ENCODE measurements at places on chromosomes 4 and X.

- no peak for DNase-seq
These were observed 185.9 kb downstream of the SHROOM3 start for GRCh38 chr4:76620723-76621468.

DNA sequence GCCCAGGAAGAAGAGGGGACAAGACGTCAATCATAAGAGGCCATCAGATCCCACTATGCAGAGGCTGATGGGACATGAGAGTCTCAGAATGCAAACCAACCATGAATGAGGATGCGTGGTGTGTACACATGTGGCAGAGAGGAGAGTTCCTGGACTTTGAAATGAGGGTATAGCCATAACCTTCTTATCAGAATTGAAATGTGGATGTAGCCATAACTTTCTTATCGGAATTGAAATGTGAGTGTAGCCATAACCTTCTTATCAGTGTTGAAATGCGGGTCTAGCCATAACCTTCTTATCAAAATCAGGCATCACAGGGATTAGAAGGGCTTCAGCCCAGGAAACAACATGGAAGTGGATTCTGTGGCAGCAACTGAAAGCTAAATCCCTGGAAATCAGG, 415.5 kb upstream of the FAT1 start:
- no peak for DNase-seq

- no peak for DNase-seq
These were observed 24.0 kb downstream of the CDKN2AIP start for GRCh38 chr4:183468210-183469095.

GRCh38 chrX:134782796-134783195, 124.5 kb upstream of the PLAC1 start:
- DNase-seq = no peak

DNA sequence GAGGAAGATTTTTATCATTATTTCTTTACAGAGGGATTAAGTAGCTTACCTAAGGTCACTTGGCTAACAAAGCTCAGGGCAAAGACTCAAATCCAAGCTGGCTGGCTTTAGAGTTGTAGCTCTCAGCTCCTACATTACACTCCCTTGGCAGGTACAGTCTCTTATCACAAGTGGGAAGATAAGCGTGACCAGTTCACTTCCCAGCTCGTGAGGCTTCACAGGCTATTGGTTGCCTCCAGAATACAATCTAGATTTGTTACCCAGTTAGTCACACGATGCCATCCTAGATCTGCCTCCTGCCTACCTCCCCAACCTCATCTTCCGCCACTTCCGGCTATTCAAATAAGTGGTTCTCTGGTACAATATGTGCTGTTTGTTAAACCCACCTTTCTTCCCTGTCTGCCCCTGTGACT, 3.7 kb downstream of the MMRN1 start:
- peak; percentile 23 for DNase-seq

GRCh38 chr4:97589481-97590196, 553.6 kb downstream of the STPG2 start:
- no peak for DNase-seq

- DNase-seq = no peak
These were observed at the start of gene SULT1E1 for GRCh38 chr4:69860052-69860451. SULT1E1 (minus strand) TSS chr4:69860145; CDS start chr4:69857644, 2,501 bp downstream.

- no peak for DNase-seq
These were observed 53.2 kb downstream of the SPRY1 start for GRCh38 chr4:123449780-123450179.

DNA sequence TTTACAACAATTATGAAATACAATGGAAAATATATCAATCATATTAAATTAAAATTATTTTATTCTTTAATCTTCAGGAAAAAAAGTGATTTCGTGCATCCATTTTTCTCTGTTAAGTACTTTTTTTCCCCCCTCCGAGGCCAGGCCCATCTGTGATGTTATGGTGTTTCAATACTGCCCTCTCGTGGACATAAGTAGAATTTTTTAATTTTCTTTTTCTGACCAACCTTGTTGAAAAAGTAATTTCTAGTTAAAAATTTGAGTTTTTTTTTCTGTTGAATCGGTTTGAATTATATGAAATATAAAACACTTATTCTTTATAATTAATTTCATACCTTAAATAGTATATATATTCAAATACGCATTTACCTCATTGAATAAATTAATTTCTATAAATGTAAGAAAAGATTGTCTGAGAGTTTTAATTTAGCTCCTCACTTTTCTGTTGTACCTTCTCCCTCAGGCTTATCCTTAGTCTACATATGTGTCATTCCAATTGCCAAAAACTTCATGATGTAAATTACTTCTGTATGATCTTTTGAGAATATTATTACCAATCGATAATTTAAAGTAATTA, 175.8 kb upstream of the TECRL start:
- DNase-seq = no peak

- DNase-seq = no peak
These were observed 126.6 kb upstream of the NDST3 start for GRCh38 chr4:117907646-117908045.

DNA sequence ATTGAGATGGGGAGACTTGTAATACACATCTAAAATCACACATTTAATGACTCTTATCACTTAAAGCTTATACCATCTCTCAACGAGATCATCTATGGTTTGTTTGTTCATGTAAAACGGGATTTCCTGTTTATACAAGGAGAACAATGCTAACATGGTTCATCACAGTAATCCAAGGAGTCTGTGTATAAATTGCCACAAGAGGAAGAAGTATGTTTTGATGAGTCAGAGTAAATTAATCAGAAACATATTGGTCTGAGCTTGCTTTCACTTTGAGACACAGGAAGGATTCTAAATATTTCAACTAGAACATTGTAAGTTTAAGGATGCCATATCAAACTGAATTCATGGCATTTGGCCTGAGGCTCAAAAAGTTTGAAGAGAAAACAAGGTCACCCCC, 594.1 kb downstream of the GLUD2 start:
- DNase-seq = no peak

- no peak for DNase-seq
These were observed at the start of gene EGF for GRCh38 chr4:109912706-109913595. EGF (plus strand) TSS chr4:109912883; CDS start chr4:109913336, 453 bp downstream.

DNA sequence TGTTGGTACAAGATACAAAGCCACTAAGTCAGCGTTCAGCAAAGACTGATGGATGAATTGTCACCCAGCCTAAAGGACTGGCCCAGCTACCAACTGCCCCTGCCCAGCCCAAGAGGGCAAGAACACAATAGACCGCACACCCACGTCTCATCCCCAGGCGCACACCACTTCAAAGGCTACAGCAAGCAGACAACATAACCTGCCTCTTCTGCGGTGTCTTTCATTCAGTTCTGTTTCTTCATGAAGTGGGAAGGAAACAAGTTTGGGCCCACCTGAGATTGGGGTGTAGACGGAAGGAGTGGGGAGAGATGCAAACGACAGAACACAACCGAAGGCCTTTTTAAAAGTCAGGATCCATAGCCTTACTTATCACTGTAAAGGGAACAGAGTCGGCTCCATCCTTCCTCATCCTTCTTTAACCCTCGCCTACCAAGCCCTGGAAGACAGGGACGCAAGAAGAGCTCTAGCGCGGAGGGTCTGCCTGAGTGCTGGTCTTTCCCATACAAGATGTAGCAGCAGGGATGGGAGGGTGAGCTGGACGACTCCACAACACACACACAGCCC, 691 bp downstream of the SCARB2 start:
- no peak for DNase-seq

All from H9 (cell line).